Activated CD4-positive, alpha-beta T cell treated with anti-CD3 and anti-CD28 coated beads for 48 hours (primary cell): ENCODE measurements at places on chromosomes 3 and 15.
A peak's percentile ranks its signal among the peaks of the same experiment; 100 is the strongest.

DNA sequence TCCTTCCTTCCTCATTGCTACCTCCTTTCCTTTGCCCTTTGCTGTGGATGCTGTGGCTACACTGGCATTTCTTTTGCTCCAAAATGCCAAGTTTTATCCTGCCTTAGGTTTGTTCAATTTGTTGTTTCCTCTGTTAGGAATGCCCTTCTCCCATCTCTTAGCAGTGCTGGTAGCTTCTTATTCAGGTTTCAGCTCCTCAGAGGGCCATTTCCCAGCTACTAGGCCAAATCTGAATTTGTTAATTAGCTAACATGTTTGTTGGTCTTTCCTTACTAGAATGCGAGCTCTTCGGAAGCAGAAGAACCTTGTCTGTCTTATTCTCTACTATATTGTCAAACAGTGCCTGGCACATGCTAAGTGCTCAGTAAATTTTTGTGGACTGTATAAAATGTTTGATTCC is 11.0 kb downstream of the MAPK6 start:
- no peak for DNase-seq

GRCh38 chr3:78163379-78163778 is 1123.5 kb downstream of the ROBO2 start:
- no peak for DNase-seq

GRCh38 chr15:44712346-44713005 is 1.2 kb downstream of the B2M start:
- DNase-seq, result peak; percentile 75

DNA sequence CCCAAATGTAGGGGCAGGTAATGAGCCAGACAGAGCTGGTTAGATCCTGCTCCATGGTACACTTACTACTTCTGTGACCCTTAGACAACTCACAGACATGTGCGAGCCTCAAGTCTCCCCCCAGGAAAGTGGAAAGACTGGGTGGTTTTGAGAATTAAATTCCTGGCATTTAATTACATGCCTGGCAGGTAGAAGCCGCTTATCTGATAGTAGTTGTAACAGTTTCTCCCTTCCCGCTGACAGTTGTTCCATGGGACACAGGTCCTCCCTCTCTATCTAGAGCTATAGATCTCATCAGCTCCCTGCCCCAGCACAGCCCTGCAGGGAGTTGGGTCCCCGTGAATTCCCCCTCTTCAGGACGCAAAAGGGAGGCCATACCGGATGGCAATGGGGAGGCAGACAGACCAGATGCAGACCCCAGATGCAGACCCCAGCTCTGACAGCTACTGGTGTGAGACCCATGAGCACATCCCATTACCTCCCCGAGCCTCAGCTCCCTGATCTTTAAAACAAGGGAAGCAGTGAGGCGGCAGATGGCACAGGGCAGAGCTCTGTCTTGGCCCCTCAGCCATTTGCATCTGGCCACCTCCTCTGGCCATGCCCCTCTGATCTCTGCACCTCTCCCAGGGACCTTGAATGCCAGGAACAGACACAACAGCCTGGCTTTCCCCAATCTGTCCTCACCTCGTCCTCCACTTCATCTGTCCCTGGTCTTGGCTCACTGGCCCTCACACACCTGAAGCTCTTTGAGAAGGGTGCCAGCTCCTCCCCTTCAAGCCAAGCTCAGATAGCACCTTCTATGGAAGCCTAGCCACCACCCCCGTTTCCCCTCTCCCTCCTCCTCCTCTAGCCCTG is 34.1 kb upstream of the NR2C2 start:
- no peak for DNase-seq

GRCh38 chr3:195271410-195272243 is 668 bp upstream of the XXYLT1 start:
- peak; percentile 94 for DNase-seq

DNA sequence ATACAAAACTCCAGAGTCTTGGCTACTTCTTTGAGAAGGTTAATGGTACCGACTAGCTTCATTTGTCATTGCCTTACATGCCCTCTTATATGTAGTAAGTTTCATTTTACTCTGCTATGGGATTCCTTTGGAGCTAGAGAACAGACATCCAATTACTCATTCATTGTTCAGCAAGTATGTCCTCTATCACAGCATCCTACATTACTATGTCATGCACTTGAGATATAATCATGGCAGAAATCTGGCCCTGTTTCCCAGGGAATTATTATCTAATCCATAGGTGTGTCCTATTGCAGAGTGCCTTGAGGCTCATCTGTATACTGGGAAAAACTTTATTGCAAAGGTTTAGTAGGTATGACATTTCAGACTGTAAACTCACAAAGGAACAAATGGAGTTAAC is 333.1 kb upstream of the NECTIN3 start:
- DNase-seq, result no peak

GRCh38 chr3:177353140-177353539 is 155.9 kb upstream of the TBL1XR1 start:
- no peak for DNase-seq

DNA sequence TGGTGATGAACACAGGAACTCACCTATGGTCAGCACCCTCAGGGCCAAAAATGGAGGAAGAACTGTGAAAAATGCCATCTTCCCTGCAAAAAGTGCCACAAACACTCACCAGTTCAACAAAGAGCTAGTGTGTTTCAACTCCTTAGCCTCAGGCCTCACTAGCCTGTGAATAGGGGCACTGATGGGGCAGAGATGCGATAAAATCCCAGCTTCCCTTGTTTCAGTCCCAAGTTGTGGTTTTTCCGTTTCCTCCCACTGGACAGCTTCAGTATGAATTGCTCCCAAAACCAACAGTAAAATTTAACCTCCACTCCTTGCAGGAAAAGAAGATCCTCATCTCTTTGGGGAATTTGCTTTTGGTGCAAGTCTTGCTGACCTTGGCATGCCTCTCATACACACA is 117.4 kb upstream of the ADAMTS9 start:
- DNase-seq, result no peak

GRCh38 chr3:138470687-138471086 is 36.3 kb downstream of the ESYT3 start:
- no peak for DNase-seq

- no peak for DNase-seq
These were observed 19.8 kb upstream of the P2RY12 start for GRCh38 chr3:151404316-151404715.

GRCh38 chr15:99438691-99439523 is 126.9 kb upstream of the MEF2A start:
- DNase-seq, result peak; percentile 30

GRCh38 chr3:103624271-103624670 is 1189.5 kb downstream of the ZPLD1 start:
- DNase-seq, result no peak

DNA sequence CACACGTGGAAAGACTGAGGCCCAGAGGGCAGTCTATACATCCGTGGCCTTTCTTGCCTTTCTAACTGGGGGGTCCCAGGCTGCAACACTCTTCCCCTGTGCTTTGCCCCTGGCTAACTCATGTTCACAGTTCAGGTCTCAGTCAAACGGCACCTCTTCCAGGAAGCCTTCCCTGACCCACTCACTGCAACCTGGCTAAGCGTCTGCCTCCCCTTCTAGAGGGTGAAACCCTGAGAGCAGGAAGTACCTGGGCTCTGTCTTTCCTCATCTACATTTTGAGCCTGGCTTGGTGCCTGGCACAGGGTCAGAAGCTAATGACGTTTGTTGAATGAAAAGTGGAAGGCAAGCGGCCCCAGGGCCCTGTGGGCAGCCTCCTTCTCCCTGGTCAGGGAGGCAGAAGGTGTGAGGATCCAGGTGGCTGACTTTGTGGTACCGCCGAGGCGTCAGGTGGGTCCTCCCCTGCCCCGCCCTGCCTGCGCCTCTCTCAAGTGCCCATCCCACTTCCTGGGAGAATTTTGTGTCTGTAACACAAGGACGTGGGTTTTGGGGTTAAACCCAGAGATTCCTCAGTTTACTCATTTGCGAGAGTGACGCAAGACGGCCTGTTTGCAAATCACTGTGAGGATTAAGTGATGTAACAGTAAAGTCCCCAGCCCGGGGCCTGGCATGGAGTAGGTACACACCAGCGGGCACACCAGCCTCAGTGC is 32.1 kb downstream of the DNASE1L3 start:
- DNase-seq, result no peak

DNA sequence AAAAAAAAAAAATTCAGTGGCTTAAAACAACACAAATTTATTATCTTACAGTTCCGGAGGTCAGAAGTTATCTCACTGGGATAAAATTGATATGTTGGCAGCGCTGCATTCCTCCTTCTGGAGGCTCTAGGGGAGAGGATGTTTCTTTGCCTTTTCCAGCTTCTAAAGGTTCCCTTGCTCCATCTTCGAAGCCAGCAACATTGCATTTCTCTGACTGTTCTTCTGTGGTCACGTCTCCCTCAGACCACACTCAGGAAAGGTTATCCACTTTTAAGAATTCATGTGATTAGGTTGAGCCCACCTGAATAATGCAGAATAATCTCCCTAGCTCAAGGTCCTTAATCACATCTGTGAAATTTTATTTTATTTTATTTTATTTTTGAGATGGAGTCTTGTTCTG is 23.4 kb upstream of the ACAP2 start:
- no peak for DNase-seq

DNA sequence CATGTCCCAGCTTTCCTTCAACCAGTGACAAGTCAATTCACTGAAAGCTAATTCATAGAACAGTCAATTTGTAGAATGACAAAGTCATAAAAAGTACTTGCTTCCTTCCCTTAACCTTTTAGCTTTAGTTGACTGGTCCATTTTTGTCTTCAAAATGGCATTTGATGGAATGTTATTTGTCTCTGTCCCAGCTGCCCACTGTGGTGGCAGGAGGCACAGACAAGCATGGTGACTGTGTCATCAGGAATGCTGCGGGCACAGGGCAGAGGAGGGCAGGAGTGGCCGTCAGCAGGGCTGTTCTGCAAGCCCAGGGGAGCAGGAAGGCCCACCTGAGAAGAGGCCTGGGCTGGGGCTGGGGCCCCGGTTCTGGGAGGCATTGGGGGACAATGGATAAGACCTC is 10.0 kb downstream of the IQSEC1 start:
- no peak for DNase-seq

- DNase-seq, result no peak
These were observed 439.2 kb downstream of the MCTP2 start for GRCh38 chr15:94670438-94671034.

DNA sequence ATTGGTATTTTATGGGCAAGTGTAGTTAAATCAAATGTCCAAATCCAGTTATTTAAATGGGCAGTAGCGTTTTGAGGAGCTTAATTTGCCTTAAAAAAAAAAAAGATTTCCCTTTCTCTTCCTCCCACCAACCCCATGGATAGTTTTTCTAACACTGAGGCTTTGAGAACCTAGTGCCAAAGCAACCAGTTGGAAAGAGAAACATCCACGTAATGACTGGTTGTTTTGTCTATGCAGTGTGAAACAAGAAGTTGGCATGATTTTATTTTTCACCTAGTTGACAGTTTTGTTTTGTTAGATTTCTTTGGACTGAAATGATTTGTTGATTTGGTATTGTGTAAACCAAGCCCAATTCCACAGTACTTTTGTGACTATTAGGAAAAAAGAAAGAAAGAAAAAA is 170.0 kb downstream of the SOX2 start:
- no peak for DNase-seq

- DNase-seq, result no peak
These were observed 93.9 kb downstream of the EOMES start for GRCh38 chr3:27628026-27628750.

- no peak for DNase-seq
These were observed 49.0 kb upstream of the GNB5 start for GRCh38 chr15:52240166-52240565.

GRCh38 chr15:62920682-62921502 is 121.7 kb upstream of the TPM1 start:
- no peak for DNase-seq

- no peak for DNase-seq
These were observed 269.4 kb upstream of the RGMA start for GRCh38 chr15:93358166-93359059.

GRCh38 chr3:130786306-130786705 is 39.7 kb upstream of the PIK3R4 start:
- no peak for DNase-seq

DNA sequence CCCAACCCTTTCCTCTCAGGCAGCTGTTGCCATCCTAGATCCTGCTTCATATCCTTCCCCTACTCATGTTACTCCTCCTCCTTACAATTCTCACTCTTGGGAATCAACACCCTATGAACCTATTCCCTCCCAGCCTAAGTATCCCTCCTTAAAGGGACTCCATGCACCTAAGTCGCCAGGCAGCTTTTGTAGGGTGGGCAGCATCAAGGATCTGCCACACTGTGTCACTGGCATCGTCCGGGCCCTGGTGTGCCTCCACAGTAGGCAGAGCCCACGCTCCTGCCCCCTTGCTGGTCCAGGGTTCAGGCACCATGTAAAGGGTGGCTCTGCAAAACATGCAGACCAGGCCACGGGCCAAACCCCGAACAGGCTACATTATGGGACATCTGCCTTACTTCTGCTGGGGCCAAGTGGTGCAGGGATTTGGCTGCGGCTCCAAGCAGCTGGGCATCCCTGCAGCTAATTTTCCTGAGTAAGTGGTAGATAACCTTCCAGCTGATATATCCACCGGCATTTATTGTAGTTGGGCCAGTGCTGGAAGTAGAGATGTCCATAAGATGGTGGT is 53.4 kb downstream of the GSK3B start:
- DNase-seq, result no peak

DNA sequence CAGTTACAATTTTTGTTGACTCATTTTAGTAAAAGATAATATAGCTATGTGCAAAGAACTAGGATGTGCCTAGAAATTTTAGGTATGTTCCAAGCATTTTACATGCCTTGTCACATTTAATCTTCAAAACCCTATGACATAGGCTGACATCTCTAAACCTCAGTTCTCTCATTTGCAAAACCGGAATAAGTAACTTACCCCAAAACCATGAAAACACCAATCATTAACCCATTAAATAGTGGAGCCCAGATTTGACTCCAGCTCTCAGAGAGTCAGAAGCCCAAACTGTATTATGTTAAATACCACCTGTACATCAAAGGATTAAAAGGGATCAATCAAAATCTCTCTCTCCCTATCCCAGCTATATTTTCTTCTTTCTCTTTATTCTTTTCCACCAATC is 36.6 kb downstream of the GSK3B start:
- no peak for DNase-seq

DNA sequence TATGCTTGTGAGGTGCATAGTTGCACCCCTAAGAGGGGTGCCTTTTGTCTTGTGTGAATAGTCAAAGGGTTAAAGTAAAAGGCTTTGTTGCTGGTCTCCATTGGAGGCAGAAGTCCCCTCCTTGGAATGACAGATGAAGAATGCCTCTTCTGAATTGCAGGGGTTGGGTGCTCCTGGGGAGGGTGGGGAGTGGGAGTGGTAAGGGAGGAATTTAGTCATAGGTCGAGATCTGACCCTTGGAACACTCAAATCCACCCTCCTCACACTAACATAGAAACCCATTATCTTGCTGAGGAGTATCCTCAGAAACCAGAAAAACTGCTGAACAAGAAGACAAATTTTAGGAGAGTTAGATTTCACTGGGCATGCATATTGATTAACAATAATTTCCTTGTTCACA is 4.7 kb downstream of the CTXND1 start:
- DNase-seq, result no peak
